Stromal cell of bone marrow (primary cell): ENCODE measurements at places on chromosomes 12 and 14.

GRCh38 chr14:52877628-52878027 lies 73.2 kb downstream of the FERMT2 start:
- peak; percentile 50 for DNase-seq

DNA sequence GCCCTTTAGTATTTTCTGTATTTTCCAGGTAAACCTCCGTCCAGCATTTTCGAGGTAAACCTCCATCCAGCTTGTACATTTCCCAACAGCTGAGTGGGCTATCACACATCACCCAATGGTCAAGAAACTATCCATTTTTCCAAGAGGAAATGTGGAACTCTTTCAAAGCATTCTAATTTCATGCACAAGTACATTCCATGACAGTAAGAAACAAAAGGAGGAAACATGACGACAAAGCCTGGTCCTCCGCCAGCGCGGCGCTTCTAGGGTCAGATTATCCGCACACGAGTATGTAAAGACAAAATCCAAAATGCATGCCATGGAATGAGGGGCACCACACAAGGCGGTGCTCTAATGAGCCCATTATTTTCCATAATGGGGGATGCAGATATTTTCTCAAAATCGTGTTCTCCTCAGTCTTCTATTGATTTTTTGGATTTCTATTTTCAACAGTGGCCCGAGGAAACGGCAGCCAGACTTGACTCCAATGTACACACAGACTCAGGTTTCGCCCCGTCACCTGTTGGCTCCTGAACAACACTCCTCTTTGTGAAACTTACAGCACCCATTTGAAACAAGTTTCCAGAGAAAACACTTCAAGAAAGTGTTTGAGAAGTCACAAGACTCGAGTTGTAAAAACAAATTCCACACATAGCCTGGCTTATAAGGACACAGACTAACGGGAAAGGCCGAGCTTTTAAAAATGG lies 107.4 kb downstream of the PRICKLE1 start:
- peak; percentile 4 for DNase-seq

DNA sequence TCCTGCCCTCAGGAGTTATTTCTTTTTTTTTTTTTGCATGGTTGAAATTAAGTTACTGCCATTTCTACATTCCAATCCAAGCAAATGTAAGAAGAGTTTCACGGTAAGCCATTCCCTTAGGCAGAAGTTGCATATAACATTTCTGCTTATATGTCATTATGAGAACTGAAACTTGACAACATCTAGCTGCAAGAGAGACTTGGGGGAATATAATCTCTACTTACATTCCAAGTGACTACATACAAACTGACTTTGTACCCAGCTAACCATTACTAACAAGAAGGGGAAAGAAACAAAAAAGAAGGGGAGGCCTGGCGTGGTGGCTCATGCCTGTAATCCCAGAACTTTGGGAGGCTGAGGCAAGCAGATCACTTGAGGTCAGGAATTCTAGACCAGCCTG lies 7.3 kb upstream of the RESF1 start:
- DNase-seq = no peak

GRCh38 chr12:128338386-128339125 lies 71.6 kb downstream of the TMEM132C start:
- DNase-seq = no peak

DNA sequence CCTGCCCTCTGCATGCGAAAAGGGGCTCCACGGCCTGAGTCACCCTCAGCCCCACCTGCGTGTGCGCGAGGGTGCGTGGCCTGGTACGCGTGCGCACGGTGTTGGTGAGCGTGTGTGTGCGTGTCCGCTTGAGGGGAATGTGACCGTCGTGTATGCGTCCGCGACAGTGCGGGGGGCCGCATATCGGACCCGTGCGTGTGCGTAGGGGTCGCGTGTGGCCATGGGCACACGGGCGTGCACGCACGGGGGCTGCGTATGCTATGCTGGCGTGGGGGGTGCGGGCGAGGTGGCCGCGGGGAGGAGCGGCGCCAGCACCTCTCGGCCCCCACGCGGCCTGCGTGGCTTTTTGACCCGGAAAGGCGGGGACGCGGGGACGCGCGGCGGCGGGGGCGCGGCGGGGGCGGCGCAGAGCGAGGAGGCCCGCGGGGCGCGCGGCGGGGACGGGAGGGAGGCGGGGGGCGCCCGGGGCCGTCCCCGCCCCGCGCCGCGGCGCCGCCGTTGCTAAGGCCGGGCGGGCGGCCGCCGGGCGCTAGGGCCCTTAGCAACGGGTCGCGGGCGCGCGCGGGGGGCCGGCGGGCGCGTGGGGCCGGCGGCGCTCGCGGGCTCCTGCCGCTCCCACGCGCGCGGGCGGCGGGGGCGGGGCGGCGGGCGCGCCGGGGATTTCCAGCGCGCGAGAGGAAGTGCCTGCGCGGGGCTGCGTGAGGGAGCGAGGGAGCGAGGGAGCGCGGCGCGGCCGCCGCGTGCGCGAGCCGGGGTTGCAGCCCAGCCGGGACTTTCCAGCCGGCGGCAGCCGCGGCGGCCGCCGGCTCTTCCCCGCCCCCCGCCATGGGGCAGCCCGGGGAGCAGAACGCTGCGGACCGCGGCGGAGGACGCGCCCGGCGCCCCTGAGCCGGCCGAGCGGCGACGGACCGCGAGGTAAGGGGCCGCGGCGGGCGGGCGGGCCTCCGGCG lies at the start of gene TRAF3:
Gene TRAF3, plus strand, starts transcription at position 689 of the 950 bp plus-strand sequence. CDS start 92,753 bp downstream, outside the sequence.
- DNase-seq = no peak

- peak; percentile 12 for DNase-seq
These were observed 126.8 kb downstream of the TRAFD1 start for GRCh38 chr12:112252184-112252583.

GRCh38 chr12:46468160-46468559 lies 95.6 kb upstream of the SLC38A2 start:
- no peak for DNase-seq

DNA sequence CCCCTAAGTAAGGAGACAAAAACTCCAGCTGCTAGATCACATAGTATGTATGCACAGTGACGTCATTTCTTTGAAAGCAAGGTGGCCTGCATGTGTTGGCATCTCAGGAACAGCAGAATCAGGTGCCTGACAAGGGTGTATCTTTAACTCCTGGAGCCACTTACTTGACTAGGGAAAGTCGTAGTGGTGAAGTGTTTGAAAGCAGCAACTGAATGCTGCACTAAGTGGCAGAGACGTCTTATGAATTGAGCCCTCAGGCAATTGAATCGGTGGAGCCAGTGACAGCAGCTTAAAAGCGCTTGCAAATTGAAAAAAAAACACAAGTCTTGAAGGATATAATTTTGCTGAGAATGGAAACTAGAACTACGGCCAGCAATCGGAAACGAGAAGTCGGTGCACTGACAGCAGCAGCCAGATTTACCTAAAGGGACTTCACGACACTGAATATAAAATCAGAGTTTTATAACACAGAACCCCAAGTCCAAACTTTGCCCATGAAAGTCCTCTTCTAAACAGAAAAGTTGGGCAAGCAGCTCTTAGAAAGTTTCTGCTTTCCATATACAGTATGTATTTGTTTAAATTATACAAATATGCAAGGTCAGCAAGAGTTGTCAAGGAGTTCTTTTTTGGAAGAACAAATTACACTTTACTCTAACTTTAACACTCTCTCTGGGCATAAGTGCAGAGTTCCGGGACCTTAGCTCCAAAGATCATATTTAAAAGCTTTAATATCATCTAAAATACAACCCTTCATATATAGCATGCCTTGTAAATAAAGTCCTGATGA lies 1.1 kb downstream of the IGF1 start:
- DNase-seq = no peak
